HS-5 (cell line): ENCODE measurements at places on chromosomes 6 and 20.

DNA sequence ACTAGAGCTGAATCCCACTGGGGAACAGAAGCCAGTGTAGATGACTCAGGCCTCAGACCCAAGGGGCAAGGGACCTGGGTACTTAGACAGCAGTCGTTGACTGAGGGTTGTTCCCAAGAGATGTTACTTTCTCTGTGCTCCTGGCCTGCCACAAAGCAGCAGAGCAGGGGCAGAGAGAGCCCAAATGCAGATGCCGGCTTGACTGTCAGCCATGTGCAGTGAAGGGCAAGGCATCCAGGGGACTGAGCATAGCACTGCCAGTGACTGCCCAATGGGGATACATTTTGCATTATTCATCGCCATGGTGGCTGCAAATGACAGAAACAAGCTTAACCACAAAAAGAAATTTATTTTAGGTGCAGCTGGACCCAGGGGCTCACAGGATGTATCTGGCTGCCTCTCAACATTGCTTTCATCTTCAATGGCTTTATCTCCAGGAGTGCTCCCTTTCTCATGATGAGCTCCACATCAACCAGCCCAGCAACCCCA, 7.6 kb upstream of the TP53RK start:
- DNase-seq: no peak

DNA sequence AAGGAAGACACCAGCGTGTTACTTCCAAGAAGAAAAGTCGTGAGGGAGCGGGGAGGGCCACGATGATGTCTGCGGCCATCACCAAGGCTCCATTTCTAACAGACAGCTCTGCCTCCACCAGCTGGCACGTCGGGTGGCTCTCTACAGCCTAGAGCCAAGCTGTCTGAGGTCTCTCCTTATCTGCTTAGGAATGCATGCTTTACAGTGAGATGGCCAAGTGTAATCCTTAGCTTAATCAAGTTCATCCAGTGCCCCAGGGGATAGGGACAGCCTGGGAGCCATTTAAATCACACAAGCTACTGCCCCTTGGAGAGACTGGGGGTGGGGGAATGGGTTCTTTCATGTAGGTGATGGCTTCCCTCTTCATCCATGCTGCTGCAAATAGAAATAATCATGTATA, 213.8 kb upstream of the CST7 start:
- no peak for DNase-seq

DNA sequence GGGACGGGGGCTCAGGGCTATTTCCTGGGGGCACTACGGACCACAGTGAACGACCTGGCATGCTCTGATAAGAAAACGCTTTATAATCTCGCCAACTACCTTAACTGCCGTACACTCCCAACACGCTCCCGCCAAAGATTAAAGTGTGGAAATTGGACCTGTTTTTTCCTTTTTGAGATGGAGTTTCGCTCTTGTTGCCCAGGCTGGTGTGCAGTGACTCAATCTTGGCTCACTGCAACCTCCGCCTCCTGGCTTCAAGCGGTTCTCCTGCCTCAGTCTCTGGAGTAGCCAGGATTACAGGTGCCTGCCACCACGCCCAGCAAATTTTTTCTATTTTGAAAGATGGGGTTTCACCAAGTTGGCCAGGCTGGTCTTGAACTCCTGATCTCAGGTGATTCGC, 346 bp upstream of the SLC44A4 start:
- DNase-seq: no peak

DNA sequence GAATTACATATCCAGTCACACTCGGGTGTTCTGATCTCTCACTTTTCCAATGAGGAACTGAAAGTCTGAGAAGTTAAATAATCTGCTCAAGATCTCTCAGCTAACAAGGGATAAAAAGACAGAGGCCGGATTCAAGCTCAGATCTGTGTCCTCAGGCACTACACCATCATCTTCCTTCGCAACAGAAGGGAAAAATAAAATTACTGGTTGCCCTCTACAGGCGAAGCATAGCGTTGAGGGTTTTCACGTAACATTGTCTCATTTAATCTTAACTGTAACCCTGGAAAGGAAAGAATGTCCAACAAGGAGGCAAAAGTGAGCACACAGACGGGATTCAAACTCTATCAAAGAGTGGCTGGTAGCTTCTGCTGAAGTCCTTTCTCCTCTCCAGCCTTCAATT, 67.8 kb upstream of the ANKEF1 start:
- no peak for DNase-seq

DNA sequence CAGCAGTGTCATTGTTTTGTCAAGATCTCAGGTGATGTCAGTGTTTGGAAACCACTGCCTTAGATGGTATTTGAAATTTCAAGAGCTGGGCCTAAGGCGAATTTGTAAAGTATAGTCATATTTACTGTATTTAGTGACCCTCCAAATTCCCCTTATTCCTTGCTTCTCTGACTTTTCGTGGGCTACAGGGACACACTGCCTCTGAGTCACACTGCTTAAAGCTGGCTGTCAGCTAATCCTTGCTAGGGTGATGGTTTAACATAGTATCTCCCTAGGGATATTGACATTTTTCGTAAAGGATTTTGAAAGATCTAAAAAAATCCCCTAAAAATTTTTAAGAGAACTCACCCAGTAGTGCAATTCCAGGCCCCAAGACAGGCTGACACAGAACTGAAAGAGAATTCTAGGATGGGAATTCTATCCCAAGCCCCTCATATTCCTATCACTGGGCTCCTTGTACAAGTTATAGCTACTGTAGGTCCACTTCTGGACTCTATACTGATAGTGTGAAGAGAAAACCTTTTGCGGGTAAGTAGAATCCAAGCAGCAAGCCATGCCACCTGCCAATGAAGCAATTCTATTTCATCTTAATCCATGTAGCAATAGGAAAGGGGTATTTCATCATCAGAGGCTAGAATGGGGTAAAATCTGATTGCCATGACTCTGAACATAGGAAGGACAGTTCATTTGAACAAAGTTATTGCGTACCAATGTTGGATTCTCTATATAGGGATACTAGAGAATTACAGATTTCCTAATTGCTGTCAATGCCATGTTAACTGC, 4.3 kb downstream of the BMP6 start:
- DNase-seq: no peak

DNA sequence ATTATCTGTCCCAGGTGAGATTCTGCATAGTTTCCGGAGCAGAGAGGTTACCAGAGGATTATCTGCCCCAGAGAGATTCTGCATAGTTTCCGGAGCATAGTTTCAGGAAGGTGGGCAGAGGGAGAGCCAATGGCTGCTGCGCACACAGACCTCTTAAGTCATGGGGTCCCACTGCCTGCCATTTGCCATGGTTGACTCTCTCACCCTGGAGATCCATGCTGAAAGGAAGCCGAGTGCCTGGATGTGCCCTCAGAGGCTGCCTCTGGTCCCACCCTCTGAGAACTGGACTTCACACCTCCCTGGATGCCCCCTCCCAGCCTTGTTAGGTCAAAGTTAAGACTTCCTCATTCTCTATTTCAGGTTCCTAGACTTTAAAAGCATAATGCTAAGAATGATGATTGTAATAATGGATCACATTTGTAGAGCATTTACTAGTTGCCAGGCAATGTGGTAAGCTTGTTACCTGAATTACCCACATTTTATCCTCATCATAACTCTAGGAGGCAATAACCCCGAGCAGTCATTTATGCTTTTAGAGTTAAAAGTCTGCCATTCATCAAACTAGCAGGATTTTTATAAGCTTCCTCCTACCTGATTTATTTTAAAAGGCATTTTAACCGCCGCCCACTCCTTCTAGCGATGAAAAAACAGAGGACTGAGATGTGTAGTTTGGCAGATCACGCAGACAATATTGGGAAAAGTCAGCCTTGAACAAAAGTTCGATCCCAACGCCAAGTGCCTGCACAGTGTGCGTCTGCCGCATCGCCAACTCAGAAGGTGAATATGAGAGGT, 11.9 kb downstream of the SERPINB9 start:
- DNase-seq: no peak

DNA sequence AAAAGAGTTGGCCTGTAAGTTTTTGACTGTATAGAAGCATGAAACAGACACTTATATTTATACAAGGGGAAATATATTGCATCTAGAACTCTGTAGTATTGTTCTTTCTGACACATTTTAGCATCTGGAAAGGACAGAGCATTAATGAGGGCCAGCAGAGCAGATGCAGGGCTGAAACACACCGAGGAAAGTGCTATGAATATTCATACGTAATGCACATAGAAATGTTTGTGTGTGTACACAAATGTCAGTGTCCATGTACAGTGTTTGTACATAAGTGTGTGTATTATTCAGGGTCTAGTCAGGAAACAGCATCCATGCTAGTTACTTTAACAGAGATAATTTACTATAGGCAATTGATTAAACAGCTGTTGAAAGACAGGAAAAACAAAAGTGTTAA, 146.5 kb upstream of the DTNBP1 start:
- no peak for DNase-seq

- no peak for DNase-seq
These were observed 126.9 kb downstream of the TMEM242 start for GRCh38 chr6:157196391-157196790.

GRCh38 chr6:158311626-158312025, 639 bp upstream of the TULP4 start:
- no peak for DNase-seq

DNA sequence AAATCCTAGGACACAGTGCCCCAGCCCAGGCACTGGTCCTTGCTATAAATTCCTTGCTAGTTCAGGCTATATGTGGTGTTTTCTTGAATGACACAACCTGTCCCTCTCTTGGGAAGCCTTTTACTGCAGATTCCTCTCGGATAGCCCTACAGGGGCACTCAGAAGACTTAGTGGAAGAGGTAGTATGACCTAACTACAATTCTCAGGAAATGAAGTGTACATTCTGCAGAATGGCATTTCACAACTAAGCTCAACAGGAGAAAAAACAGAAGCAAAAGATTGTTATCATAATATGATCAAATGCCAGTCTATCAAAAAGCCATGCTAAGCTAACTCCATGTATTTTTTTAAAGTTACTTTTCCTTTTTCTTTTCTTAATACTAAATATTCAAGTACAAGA, 66.3 kb upstream of the FBXL4 start:
- no peak for DNase-seq

DNA sequence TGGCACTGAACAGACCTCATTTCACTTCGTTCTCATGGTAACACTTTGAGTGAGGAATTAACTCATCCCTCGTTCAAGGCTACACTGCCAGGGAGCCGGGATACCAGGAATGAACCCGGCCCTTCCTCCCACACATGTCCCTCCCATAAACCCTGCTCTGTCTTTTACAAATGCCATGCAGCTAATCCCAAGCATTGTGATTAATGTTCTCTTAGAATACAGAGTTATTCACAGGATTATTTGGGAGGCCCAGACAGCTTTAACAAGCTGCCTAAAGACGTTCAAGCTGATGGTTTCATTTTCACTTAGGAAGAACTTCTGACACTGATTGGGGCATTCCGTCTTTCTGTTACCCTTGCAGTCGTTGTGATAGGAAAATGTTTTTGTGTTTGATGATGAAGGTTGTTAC, 42.5 kb upstream of the CD83 start:
- DNase-seq: no peak

DNA sequence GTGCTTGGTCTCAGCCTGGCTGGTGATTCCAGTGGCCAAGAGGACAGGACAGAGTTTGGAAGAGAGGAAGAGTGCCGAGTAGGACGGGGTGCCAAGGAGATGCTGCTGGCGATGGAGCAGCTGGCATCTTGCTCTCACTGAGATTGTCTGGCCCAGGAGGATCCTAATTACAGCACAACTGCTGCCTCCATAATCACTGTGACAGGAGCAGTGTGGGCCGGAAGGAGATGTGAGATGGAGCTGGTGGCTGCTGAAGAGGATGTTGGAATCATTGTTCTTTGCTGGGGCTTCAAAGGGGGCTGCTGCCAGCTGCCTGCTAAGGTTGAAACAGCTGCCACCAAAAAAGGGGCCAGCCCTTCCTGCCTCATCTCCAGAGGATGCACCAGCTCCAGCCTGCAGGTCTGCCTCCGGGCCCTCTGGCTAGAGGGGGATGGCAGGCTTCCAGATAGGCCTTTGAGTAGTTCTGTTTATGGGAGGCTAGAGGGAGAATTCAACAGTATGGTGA, 214.4 kb downstream of the RNF144B start:
- DNase-seq: no peak

GRCh38 chr6:36691612-36692011, 6.0 kb upstream of the RAB44 start:
- DNase-seq: no peak

- DNase-seq: no peak
These were observed 25.1 kb downstream of the SYNDIG1 start for GRCh38 chr20:24494460-24494920.

DNA sequence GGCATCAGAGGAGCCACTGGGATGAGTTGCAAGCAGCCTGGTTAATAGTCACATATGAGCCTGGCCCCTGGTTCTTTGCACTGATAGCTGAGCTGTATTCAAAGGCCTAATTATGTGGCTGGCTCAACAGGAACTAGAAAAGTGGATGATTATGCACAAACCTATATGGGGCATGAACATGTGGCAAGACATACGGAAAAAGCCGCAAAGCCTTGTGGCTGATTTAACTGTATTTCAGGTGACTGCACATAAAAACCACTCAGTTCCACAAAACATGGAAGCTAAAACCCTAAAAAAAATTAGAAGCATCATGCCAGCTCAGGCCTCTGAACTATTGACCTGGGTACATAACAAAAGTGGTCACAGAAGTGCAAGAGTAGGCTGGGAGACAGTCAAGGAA, 13.0 kb upstream of the MUC22 start:
- no peak for DNase-seq

DNA sequence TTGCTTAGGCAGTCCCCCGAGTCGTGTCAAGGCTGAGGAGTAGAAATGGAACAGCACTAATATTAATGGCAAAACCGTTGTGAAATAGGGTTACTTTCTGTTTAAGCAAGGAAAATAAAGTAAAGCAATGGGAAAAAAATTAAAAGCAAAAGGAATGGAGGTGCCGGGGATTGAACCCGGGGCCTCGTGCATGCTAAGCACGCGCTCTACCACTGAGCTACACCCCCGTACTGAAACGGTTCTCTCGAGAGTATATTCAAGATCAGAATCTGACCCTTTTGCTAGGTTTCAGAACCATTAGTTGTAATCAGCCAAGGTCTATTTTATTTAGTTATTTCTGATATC, 85.5 kb downstream of the TRIM27 start:
- DNase-seq: peak; percentile 53

GRCh38 chr6:15420959-15421438, 175.1 kb downstream of the JARID2 start:
- no peak for DNase-seq

DNA sequence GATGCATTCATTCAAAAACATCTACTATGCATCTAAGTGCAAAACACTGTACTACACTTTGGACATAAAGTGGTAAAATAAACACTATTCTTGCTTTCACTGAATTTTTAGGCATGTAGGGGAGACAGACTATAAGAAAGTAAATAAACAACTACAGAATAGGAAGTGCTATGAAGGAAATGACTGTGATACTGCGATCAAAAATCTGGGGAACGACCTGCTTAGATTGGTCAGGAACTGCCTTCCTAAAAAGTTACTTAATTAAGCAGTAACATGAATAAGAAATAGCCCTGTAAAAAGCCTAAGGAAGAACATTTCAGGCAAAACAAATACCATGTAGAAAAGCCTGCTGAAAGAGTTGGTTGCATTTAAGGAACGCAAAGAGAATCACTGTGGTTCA, 50.6 kb downstream of the HACE1 start:
- no peak for DNase-seq
